ENCODE measurements at places on chromosomes 7 and 10. TPM values are rescaled to one million over a fixed set of nuclear protein-coding genes. Genes with fewer than 3 reads are reported as not detected.

- DNase-seq, result no peak
Measured at GRCh38 chr10:88702848-88703597, 3.0 kb upstream of the LIPK start.

- DNase-seq, result no peak
Measured at GRCh38 chr10:33704214-33704830, 369.9 kb upstream of the NRP1 start.

GRCh38 chr10:124039483-124040013, 53.9 kb downstream of the CHST15 start:
- no peak for DNase-seq

The RPEL1 gene
- not detected for total RNA-seq

The VPS37D gene
- total RNA-seq, result 2.8 TPM

DNA sequence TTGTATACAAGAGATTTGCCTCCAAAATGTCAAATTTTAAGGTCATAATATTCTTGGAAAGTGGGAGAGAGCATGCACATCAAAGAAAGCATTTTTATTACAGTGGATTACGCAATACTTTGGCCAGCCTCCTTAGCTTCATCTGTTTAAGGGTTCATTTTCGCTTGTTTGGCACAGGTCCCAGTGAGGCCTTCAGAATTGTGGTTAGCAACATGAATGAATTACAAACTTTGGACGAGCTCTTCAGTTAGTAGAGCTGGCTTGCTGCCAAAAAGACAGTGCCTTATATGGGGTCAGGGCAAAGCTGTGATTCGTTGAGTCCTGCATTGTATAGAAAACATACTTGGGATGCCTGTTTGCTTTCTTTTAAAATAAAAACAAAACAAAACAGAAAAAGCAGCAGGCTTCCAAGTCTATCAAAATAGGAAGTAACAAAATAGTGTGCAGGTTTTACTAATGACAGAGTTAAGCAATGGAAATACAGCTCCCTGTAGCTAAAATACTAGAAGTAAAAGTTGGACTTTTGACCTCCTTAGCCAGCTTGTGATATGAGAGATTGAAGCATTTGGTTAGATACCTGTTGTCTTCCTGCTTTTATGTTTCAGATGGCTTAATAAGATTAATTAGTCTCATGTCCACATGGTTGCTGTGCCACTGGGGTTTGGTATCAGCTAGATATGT, 190.8 kb downstream of the MLLT10 start:
- peak; percentile 94 for DNase-seq

Measured in heart left ventricle (tissue), 16 donors.